ENCODE measurements at places on chromosomes 13 and 19.
A peak's percentile ranks its signal among the peaks of the same experiment; 100 is the strongest.

GRCh38 chr13:50783717-50784290 lies 59.7 kb downstream of the DLEU7 start:
- no peak for DNase-seq

DNA sequence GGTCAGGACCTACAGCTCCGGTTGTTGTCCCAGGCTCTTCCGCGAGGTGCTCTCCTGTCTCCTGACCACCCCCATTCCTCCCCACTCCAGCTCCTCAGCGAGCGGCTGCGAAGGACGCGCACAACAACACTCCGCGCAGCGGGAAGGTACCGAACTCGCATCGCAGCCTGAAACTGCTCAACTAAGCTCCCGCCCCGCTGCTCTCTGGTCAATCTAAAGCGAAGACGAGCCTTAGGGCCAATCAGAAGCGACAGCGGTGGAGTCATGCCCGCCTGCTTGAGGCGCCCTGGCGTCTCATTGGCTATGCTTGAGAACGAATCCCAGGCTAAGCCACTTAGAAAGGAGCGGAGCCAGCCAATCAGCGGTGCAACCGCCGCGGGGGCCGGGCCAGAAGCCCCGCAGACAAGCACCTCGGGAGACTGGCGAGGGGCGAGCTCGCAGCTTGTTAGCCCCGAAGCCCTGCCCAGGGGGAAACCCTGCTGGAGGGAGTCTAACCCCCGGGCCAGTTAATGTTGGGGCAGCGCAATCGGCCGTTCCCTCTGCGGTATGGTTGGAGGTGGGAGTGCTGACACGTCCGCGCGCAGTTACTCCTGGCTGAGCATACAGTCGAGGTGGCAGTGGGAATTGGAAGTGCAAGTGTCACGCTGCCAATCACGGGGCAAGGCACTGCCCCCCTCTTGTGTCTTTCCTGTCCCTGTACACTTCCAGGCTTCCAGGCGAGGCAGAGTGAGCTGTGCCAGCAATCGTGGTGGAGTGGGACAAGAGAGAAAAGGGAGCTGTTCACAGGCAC lies 1.9 kb upstream of the ZBTB32 start:
- DNase-seq, result peak; percentile 99

GRCh38 chr13:46183018-46183946 lies 1.3 kb upstream of the LCP1 start:
- no peak for DNase-seq

GRCh38 chr13:88085036-88085435 lies 413.9 kb downstream of the SLITRK5 start:
- DNase-seq, result no peak

DNA sequence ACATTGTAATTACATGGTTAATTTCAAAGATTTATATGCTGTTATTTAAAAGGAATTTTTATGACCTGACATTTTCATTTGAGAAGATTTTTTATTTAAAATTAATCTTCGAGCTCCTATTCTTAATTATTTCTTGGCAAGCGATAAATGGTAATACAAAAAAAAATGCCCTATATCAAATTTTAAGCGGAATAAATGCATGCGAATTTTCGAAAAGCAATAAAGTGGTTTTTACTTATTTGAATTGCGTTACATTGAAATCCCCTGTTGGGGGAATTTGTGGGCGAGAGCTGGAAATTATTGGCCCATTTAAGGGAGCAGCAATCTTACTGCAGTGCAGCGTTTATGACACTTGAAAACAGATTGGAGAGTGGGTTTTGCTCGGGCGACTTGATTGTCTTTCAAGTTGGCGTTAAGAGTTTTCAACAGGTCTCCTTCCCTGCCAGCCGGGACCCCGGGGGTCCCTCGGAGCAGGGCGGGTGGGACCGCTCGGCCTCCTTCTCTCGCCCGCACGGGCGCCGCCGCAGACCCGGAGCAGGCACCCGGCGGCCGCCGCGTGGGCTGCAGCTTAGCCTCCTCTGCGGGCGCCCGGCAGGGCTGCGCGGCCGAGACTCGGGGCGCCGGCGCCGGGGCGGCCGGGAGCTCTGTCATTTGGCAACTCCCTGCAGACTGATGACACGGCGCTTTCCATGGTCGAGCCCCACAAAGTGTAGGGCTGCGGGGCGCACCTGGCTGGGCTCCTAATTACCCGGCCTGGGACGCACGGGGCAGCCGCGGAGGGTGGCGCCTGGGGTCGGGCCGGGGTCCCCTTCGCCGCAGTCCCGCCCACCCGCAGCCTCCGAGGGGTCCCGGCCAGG lies 255.1 kb upstream of the SOX21 start:
- no peak for DNase-seq

- no peak for DNase-seq
These were observed 472.8 kb downstream of the LIG4 start for GRCh38 chr13:107742544-107742943.

GRCh38 chr19:4590559-4590958 lies 31.1 kb upstream of the SEMA6B start:
- DNase-seq, result no peak

- DNase-seq, result peak; percentile 55
These were observed 125.0 kb downstream of the STK24 start for GRCh38 chr13:98451676-98452470.

DNA sequence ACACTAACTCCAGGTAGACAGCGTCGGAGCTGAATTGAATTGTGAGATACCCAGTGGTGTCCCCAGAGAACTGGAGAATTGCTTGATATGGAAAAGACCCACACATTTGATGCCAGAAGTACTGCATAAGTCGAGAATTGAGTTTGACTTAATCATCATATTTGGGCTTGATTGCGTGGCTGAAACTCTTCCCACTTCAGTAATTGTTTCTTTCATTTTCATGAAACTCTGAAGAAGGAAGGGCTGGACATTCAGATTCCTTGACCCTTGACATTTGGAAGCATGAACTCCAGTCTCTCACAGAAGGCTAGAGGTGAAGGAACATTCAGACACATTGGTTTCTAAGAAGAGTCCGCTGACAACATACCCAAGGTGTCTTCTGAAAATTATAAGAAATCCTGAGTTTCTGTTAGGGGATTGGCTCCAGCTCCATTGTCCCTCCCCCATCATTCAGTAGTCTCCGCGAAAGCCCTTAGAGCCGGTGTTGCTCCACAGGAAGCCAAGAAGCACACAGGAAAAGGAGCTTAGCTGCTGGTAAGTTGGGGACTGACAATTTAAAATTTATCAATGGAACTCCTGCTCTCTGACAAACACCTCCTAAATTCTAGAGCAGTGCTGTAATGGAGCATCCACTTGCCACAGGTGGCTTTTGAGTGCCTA lies at the start of gene FPR2:
FPR2 (plus strand) TSS at position 484 of the 660 bp plus-strand sequence. CDS start 7,479 bp downstream, outside the sequence.
- no peak for DNase-seq

DNA sequence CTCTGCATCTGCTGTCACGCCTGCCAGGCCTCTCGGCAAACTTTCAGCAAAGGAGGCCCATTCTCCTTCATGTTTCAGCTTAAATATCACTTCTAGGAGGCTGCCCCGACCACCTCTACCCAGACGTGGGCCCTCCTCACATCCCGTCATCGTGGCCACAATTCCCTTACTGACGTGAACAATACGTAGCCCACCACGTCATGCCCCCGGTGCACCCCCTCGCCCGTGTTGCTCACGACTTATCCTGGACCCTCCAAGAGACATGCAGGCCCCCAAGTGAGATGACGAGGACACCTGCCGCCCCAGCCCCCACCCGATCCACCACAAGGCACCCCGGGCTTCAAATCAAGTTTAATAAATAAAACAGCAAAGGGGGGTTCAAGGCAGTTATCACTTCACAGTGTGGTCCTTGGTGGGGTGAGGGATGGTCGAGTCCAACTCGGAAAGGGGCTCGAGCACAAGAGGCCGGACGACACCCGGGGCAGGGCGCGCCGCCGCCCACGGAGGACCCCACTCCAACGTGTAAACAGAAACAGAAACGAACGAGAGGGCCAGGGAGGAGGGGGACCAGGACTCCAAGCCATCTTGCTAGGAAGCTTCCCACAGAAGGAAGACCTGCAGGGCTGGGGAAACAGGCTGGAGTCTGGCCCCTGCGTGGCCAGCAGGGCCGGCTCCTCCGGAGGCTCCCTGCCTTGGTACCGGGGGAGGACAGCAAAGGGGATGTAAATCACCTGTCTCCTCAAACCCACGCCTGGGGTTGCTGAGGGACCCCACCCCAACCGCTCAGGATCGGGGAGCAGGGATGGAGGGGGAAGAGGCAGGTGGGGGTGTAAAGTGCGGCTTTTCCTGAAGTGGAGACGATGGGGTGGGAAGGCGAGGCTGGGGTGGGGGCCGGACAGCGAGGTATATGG lies 14.3 kb upstream of the PLPP2 start:
- no peak for DNase-seq

GRCh38 chr13:40160618-40161350 lies 505.3 kb downstream of the COG6 start:
- DNase-seq, result no peak

DNA sequence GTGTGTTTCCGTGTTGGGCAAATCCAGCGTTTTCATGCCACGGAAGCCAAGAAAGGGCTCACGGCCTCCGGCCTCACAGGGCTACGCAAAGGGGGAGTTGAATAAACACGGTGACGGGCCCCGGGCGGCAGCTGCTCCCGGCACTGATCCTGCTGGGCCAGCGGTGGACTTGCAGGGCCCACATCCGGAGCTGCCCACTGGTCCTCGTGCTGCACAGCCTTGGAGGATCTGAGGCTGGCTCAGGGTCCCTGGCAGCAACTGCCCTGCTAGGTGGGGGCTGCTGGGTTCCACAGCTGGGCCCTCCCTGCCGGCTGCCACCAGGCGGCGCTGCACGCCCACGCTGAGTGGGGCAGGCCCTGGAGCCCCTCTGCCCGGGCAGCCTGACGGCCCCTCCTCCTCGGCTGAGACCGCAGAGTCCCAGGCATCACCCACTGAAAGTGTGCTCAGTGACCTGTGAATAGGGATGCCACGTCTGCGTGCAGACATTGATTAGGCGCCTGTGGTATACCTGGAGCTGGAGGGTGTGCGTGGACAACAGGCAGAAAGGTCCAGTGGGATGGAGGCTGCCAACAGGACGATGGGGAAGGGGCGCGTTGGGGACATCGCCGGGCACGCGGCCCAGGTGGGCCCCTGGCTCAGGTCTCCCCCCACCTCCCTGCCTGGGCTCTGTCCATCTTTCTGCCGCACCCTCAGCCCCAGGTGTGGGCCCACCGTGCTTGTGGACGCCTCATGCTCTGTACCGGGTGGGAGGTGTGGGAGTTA lies 5.3 kb upstream of the HCN2 start:
- peak; percentile 65 for DNase-seq

- DNase-seq, result no peak
These were observed 196.8 kb downstream of the RAP2A start for GRCh38 chr13:97630725-97631124.

DNA sequence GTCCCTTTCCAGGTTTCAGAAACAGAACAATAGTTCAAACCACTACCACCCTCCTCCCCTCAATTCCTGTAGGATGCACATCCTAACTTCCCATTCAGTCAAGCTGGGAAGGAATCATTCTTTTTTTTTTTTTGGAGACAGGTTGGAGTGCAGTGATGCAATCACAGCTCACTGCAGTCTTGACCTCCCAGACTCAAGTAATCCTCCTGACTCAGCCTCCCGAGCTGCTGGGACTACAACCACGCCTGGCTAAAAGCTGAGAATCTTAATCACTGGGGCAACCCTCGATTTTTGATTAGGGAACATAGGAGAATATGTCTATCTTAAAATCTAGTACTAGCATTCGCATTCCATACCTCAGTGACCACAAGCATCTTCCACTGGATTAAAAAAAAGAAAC lies 146.2 kb downstream of the ABCC4 start:
- no peak for DNase-seq

DNA sequence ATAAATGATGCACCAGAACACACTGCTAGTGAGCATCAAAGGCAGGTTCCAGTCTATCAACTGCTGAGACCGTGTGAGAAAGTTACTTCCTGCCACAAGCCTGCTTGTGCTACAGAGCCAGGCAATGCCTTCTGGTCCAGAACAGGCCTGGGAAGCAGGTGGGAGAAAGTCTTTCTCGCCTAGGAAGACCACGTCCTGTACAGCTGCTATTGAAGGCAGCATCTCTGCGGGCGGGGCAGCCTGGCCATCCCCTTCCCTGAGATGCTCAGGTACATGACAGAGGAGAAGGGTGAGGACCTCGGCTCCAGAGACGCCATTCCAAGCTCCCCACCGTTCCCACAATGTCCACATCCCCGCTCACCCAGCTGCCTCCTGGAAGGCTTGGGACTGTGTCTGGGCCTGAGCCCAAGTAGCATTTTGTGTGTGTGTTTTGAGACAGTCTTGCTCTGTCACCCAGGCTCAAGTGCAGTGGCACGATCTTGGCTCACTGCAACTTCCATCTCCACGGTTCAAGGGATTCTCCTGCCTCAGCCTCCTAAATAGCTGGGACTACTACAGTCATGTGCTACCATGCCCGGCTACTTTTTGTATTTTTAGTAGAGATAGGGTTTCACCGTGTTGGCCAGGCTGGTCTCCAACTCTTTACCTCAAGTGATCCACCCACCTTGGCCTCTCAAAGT lies 3.4 kb downstream of the RFX1 start:
- DNase-seq, result no peak

DNA sequence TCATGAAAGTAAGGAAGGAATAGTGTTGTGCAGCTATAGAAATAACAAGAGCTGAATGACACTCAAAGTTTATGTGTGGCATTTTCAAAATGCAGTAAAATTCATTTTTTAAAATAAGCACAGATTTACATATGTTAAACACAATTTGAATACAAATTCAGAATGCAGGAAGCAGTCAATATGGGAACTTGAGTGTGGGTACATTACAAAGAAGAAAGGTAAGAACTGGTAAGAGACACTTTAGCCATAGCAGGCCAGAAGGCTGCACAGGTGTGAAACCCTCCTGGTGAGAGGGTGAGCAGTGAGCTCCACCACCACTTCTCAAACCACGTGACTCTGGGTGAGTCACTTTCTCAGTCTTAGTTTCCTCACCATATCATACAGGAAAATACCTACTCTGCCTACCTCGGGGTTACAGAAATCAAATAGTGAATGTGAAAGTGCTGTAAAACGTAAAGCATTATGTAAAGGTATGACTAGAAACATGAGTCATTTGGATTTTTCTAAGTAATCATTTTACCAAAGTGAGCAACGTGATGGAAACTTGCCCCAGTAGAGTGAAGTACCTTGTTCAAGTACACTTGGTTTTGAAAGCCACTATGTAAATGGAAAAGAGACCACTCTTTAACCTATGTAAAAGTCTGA lies 40.5 kb downstream of the USP12 start:
- no peak for DNase-seq

GRCh38 chr13:28181413-28181812 lies 43.1 kb downstream of the PAN3 start:
- DNase-seq, result no peak

- DNase-seq, result peak; percentile 32
These were observed 20.2 kb downstream of the EVI5L start for GRCh38 chr19:7850000-7850813.

DNA sequence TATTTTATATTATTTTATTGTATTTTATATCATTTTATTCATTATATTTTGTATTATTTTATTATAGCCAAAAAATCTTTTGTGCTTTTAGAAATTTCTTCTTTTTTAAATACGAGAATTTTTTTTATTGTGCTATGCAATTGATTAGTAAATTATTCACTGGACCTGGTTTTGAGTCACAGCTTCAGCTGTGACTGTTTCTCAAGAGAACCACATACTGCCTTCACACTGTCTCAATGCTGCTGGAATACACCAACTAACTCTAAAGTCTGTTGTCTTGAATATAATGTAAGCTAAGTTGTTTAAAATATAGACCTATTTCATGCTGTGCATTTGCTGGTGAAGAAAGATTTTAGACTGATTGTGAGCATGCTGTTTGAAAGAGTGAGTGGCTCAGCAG lies 423.6 kb downstream of the NDFIP2 start:
- no peak for DNase-seq

- no peak for DNase-seq
These were observed 64.6 kb upstream of the MYCBP2 start for GRCh38 chr13:77391475-77391874.

- no peak for DNase-seq
These were observed 105.9 kb upstream of the GJB6 start for GRCh38 chr13:20337884-20338551.

Data from amygdala (tissue), 56 donors.